NCI-H2171 (cell line): ENCODE measurements at places on chromosomes 12 and 14.

DNA sequence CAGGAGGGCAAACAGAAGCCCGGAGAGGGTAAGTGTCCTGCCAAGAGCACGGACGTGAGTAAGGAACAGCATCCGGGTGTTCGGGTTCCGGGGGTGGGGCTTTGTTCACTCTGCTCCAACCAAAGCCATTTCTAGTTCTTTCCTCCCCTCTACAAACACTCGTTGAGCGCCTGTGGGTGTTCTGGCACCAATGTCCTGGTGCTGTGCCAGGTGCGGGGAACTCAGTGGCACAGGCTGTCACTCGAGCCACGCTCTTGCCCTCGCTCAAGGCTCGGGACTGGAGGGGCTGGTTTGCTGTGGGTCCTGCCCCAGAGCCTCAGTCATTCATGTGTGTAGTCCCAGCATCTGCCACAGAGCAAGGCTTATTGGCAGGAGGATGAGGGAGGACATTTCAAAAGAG lies 157.5 kb downstream of the CALM1 start:
- no peak for DNase-seq

DNA sequence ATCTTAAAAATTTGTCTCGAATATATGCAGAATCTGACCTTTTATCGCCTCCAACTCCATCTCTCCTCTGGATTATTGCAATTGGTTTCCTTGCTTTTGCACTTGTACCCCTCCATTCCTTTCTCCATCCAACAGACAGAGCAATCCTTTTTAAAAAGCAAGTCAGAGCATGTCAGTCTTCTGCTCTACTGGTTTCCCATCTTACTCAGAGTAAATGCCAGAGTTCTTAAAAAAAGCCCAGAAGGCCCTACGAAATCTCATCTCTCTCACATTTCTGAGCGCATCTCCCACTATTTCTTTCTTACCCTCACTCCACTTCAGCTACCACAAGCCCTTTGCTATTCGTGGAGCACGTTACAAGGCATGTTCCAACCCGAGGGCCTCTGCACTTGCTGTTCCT lies 236.9 kb upstream of the DDHD1 start:
- DNase-seq = no peak

DNA sequence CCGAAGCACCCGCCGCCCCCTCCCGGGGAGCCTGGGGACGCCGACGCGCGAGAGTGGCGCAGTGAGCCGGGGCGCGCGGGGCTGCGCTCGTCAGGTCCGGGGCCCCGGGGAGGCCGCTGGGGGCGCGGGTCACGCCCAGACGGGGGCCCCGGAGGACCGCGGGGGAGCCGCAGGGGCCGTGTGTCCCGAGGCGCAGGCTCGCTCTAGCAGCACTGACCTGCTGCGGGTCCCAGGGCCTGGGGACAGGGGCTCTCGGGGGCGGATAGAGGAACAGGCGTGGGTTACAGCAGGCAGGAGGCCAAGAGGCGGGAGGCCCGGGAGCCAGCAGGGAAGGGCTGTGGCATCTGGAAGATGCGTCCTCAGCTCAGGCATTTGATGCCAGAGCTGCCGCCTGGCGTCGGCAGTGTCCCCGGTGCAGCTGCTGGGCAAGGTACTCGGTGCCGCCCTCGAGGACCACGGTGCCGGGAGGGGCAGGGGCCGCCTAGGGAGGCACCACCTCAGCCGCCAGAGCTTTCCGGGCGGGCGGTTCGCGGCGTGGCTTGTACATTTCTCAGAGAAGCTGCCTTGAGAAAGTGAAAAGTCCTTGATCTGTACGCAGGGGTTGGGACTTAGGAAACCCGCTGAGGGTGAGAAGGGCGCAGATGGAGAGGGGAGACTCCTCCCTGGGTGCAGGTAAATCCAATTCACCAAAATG lies 1.2 kb downstream of the WNT5B start:
- peak; percentile 93 for DNase-seq

GRCh38 chr12:89893972-89894706 lies 185.5 kb upstream of the ATP2B1 start:
- no peak for DNase-seq

DNA sequence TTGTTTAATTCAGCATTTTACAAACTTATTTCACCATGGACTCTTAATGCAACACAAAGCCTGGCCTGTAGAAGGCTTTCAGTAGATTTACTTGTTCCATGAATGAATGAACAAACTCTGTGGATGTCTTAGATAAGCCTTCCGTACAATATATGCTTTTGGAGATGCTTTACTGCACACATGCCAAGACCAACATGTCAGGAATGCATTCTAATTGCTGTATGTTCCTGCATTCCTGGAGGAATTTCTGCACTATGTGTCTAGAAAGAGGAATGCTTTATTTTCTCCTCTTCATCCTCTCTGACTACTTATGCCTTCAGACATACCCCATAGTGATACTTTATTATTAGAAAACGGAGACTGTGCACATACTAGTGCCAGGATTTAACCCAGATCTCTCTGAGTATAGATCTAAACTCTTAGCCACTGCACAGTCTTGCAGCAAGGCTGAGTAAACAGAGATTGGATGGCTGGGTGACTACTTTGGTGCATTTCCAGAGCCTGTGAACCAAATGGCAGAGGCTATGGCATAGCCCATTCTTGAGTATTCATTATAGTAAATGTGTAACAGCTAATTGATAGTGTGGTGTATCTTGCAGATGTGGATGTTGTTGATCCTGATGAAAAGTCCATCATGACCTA lies 108.2 kb downstream of the SYNE2 start:
- no peak for DNase-seq

DNA sequence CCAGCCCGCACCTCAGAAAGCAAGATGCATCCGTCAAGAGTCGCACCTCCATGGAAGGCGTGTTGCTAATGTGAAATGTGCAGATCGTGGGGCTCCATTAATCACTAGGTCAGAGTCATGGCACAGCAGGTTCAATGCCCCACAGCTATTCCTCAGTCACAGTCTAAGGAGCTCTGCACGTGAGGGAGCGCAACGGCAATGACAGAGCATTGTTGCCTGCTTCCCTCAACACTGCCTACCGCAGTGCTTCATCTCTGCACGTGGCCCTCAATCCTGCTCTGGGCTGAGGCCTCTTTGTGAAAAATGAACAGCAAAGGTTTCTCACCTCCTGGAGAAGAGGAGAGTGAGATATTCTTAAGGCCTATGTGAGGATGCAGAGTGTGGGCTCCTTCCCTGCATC lies 995.2 kb upstream of the TMEM132C start:
- no peak for DNase-seq

GRCh38 chr12:99157946-99158345 lies 489.6 kb upstream of the GARIN6 start:
- no peak for DNase-seq

DNA sequence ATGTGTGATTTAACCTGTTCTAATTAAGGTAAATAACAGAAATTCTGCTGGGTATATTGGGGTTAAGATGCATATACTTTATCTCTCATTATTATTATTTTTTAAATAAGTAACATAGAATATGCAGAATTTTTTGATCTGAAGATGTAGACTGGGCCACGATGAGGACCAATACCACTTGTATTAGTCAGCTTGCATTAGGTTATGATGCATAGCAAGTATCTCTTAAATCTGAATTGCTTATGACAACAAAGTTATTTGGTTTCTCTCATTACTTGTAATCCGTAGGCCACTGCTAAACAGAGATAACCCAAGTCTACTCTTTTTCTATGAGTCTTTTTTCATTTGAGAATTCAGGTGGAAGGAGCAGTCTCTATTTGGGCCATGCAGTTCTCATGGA lies 145.5 kb upstream of the NOVA1 start:
- no peak for DNase-seq

DNA sequence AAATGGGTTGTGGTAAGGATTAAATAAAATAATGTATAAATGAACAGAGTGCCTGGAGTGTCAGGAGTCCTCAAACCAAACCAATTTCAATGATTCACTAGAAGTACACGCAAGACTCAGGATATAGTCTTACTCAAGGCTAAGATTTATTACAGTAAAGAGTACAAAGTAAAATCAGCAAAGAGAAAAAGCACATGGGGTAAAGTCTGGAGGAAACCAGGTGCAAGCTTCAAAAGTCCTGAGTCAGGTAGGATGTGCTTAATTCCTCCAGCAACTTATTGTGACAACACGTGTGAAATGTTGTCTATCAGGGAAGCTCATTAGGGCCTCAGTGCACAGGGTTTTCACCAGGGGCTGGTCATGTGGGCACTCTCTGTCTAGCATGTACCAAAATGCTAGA lies 105.8 kb upstream of the NAP1L1 start:
- no peak for DNase-seq

DNA sequence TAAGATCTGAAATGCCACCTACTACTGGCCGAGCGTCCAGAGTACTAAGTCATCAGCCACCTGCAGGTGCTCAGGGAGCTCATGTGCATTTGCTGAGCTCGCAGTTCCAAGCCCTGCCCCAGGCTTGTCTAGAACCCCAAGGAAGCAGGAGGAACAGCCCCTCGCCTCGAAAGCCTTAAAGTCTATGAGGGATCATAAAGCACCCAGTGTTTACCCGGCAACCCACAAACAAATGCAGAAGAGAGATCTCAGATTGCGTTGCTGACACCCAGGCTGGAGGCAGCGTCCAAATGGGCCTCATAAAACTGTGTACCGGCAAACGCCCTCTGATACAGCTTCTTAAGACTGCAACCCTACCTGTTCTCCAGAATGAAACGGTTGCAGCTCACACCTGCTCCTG lies 6.8 kb downstream of the KDM2B start:
- no peak for DNase-seq

DNA sequence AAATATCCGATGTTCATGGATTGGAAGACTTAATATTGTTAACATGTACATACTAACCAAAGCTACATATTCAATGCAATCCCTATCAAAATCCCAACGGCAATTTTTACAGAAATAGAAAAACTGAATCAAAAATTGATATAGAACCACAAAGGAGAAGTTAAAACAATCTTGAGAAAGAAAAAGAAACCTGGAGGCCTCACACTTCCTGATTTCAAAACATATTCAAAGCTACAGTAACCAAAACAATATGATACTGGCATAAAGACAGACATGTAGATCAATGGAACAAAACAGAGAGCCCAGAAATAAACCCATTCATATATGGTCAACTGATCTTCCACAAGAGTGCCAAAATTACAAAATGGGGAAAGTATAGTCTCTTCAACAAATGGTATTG lies 5.4 kb upstream of the PELI2 start:
- DNase-seq = no peak

GRCh38 chr12:108441549-108441948 lies 73.5 kb upstream of the FICD start:
- no peak for DNase-seq

GRCh38 chr14:53432378-53432802 lies 279.3 kb upstream of the DDHD1 start:
- DNase-seq = no peak

DNA sequence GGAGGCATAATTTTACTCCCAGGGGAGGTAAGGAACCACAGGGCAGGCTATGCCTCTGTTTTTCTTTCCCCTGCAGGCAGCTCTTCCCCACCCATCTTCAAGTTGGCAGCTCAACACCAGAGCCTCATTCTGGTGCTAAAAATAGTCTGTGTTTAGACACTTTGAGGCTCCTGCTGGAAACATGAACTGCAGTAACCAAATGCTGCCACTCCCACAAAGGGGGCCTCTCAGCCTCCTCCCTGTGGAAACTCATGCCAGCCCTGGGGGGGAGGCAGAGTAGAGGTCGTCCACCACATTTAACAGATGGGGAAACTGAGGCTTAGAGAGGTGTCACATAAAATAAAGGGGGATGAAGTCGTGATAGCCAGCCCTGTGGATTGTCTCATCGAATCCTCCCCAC lies 61.4 kb downstream of the WSCD2 start:
- peak; percentile 53 for DNase-seq

GRCh38 chr14:99649643-99650042 lies 4.7 kb downstream of the HHIPL1 start:
- DNase-seq = no peak

DNA sequence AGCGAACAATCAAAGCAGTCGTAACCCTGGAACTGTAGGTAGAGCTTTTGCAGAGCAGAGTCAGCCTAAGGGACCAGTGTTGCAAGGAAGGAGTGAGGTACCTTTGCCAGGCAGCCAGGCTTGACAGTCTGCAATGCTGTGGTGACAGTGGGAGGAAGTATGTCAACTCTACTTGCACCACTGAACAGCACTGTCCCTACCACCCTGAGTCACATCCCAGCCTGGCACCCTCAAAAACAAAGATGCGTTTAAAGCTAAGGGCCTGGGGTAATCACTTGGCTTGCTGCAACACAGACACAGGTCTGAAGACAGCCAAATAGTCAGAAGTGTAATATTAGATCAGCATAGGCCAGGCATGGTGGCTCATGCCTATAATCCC lies 141.9 kb downstream of the DPF3 start:
- DNase-seq = no peak

DNA sequence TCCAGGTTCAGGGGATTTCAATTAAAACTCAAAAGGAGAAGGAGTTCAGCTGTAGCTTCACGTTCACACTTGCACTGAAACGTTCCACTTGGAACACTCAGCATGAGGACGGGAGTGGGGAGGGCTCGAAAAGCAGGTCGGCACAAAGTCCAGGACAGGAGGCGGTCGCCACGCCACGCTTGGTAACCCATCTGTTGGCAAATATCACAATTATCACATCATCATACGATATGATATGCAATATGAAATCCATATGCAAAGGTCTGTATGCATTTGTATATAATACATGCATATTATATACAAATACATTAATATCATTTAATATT lies 17.2 kb downstream of the ADGRD1 start:
- no peak for DNase-seq

GRCh38 chr12:58363971-58364370 lies 422.6 kb downstream of the ATP23 start:
- DNase-seq = no peak

GRCh38 chr14:100844846-100845245 lies 18.9 kb downstream of the MEG3 start:
- no peak for DNase-seq

GRCh38 chr14:70317969-70318634 lies 41.4 kb downstream of the COX16 start:
- DNase-seq = peak; percentile 3

GRCh38 chr12:19485240-19485639 lies 45.9 kb downstream of the AEBP2 start:
- no peak for DNase-seq

DNA sequence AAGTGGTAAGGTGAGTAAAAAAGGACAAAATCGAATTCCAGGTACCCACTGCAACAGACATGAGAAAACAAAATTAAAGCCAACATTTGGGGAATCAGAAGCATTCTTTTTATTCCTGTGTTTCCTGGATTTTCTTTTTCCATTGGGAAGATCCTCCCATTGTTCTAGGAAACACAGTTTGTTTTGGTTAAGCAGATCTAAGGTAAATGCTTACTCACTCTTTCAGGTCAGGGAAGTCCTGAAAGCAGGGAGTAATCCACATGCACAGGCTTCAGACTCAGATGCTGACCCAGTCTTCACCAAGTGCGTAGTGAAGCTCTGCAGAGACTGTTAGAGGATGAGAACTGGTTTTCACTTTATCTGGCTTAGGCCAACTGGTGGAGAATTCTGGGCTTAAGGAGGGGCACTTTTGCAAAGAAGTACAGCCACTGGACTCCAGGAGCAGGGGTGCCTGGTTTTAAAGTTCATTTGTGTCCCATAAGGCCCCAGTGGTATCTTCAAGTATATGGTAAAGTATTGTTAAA lies 57.7 kb downstream of the RPAP3 start:
- DNase-seq = no peak
